Sigmoid colon (tissue), 7 donors: ENCODE measurements at places on chromosomes 6 and 20. TPM values are rescaled to one million over a fixed set of nuclear protein-coding genes. Genes with fewer than 3 reads are reported as not detected.

- no peak for DNase-seq
These were observed 543.4 kb downstream of the CD83 start for GRCh38 chr6:14660806-14661579.

DNA sequence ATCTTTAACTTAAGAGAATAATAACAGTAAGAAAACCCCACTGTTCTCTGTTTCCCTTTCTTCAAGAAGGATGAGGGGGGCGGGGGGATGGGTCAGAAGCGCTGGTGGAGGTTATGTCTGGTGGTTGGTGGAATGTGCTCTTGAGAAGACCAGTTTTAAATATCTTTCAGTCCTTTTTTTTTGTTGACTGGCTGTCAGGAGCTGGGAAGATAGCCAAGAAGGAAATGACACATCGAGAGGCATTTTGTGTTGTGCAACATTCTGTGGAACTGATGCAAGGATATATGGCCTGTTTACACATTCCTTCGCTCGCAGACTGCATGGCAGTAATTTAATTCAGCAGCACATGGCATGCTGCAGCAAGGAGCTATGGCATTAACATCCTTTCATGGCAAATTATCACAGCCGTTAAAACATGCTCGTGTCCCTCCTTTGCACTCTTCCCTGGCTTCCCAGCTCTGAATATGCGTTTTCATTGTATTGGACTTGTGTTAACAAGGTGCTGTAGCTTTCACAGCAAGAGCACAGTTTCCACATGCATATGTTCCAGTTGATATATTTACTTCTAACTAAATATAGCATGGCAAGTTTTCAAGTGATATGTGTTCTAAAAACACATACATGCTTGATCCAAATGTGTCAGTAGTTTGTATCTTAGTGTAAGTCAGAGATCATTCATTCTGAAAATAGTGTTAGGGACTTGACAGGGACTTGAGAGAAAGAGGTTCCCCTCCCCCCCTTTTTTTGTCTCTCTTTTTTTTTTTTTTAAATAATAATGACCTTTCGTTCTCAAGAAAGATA is 68.2 kb upstream of the SUPT3H start:
- peak; percentile 79 for DNase-seq

The LIME1 gene
- 7.8 TPM for total RNA-seq

GRCh38 chr20:45163083-45163803 is 11.5 kb upstream of the PI3 start:
- DNase-seq = no peak

GRCh38 chr6:107999341-107999740 is 41.3 kb upstream of the SEC63 start:
- DNase-seq = no peak

The BMP5 gene
- 0.28 TPM for total RNA-seq

DNA sequence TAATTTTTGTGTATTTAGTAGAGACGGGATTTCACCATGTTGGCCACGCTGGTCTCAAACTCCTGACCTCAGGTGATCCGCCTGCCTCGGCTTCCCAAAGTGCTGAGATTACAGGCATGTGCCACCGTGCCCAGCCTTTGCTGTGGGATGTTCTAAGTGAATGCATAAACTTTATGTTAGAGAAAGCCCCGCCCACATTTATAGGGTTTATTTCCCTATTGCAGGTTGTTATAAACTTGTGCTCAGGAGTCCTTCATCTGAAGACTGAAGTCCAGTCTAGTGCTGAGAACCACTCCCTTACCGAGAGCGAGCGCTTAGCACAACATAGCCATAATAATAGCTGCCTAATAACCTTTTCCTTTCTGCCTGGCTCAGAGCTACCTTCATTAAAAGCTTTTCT is 75.4 kb upstream of the ZNF217 start:
- no peak for DNase-seq

GRCh38 chr6:1657116-1657770 is 47.5 kb downstream of the FOXC1 start:
- DNase-seq = no peak

DNA sequence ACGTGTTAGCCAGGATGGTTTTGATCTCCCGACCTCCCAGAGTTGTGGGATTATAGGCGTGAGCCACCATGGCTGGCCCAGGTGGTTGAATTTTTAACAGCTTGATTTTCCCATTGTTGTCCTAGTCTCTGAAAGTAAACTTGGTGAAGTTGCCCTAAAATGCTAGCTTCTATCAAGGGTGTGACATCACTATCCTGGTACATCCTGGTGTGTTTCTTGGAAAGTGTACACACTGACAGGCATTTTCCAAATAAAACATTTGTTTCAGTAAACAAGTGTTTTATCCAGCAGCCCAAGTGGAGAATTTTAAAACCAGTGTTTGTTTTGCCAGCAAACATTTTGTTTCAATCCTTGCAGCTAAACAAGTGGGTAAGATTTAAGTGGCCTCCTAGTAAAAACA is 40.5 kb upstream of the RREB1 start:
- no peak for DNase-seq

DNA sequence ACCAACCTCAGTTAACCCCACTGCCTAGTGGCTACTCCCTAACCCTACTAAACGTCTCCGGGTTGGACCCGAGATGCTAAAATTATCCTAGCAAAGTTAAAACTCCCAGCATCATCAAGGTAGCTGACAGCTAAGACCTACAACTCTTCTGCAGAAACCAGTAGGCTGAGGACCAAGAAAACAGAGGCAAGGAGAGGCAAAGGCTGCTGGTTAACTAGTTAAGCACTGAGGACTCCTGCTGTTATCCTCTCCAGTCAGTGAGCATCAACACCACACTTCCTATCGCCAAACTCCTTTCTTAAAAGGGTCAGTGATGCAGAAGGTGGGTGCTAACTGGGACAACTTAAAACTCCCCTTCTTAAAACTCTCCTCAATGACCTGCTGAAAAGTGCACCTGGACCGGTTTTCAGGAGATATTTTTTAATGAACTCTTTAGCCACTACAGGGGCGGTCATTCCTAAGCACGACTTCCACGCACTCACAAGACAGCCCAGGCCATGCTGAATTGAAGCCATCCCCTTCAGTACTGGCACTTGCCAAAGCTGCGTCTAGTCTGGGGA is 1.7 kb downstream of the TRERF1 start:
- no peak for DNase-seq

GRCh38 chr6:168718821-168719475 is 278.0 kb downstream of the SMOC2 start:
- no peak for DNase-seq

The ENPP1 gene
- total RNA-seq = 3.9 TPM

- peak; percentile 78 for DNase-seq
These were observed 502.2 kb upstream of the JARID2 start for GRCh38 chr6:14743474-14744211.

- DNase-seq = no peak
These were observed 535 bp downstream of the NKAIN2 start for GRCh38 chr6:123804014-123804786.

DNA sequence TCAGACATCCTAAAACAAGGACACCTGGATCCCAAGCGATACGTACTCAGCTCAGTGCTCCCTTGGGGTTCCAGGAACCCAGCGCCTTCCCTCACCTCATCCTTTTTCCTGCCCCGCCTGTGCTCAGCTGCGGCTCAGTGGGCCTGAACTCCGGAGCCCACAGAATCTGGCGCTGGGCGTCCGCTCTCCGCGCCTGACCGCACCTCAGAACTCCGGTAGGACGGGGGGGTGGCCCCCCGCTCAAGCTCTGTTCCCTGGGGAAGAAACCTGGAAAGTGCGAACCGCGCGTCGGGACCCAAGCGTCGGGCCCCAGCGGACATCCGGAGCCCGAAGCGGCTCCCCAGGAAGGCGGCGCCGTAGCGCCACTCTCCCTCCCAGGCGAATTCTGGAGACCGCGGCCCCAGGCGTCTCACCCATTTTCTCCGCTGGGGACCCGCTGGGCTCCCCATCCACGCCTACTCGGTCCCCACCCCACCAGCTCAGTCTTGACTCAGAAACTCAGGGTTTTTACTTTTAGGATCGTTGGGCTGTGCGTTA is 336 bp upstream of the LY6G5C start:
- no peak for DNase-seq

DNA sequence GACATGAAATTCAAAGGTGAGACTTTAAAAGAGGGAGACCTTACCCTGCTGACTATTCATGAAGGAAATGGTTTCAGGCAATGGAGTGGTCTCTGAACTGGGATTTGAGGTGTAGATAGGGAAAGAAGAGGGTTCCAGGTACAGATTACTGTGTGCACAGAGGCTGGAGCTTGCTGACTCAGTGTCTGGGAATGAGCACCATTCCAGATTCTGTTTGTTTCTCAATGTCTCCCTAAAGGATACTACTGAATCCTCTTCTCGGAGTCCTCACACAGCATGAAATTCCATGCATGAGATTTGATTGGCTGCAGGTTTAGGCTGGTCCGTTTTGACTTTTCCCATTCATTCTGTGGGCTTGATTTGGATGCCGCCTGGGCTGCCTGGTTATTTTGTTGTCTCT is 49.0 kb downstream of the PPP1R14C start:
- no peak for DNase-seq

The FAM184A gene
- 8.7 TPM for total RNA-seq

The GFOD1 gene
- 13.6 TPM for total RNA-seq

DNA sequence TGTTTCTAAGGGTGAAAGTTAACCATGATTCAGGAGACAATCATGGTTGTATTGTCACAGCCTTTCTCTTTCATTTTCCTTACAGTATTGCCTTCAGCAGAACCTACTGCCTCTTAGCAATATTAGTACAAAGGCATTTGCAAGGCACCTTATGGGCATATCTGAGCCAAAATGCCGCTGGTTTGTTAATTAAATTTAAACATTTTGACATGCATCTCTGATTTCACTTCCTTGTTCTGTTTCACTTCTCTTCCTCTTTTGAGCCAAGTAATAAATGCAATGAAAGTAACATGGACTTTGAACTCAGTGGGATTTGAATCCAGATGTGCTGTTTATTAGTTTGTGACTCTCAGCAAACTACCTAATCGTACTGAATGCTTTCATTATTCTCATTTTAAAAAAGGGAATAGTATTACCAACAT is 467.4 kb upstream of the CITED2 start:
- no peak for DNase-seq

DNA sequence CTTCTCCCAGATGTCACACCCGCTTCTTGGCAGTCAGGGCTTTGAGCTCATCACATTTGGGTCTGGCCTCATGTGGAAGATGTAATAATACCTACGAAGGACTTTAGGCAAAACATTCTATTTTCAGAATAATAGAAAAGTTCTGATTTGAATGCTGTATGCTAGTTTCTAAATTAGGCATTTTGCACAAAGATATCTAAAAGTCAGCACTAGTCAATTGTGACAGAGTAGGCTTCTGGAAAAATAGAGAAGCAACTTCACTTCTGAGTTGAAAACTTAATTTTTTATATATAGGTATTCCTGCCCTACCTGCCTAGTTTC is 38.3 kb upstream of the CD2AP start:
- DNase-seq = no peak

- DNase-seq = no peak
These were observed 126.0 kb downstream of the WDR27 start for GRCh38 chr6:169575821-169576220.

The BPIFB2 gene
- not detected for total RNA-seq

GRCh38 chr6:155224618-155225017 is 39.2 kb upstream of the CLDN20 start:
- DNase-seq = no peak

The CST5 gene
- not detected for total RNA-seq

DNA sequence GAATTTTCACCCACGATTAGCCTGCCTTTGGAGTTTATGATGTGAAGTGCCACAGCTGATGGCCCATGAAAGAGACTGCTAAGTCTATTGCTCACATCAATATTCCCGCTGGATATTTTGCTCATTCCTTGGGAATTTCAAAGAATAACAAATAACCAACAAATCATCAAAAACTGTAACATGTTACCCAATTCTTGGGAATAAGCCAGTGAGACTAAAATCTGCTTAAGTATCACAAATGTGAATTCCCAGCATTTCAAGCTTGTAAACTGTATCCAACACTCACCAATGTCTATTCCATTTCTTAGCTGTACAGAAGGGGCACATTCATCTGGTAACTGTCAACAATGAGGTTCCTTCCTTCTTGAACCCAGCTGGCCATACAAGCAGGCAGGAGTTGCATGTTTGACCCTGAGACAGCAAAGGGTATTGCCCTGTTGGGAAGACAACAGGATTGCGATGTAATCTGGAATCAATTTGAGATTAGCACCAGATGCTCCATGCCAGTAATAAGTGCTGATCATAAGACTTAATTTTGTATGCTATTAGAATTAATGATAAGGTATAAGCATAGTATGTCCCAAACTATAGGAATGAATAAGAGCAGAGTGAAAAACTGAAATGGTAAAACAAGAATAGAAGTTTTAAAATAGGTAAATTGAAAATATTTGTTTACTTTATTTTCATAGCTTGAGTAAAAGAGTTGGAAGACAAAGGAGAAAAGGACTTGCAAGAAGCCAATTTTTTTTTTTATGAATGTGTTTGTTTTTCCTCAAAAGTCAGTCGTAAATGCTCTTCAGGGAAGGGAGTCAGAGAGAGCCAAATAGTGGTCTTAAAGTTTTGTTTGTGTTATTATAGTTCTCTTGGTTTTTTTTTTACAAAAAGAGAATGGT is 58.8 kb downstream of the RSPO3 start:
- no peak for DNase-seq

The VARS2 gene
- total RNA-seq = 6.7 TPM

The FAM209B gene
- total RNA-seq = not detected

The POLR1C gene
- total RNA-seq = 25.5 TPM

GRCh38 chr20:34875642-34876405 is 588 bp upstream of the ACSS2 start:
- peak; percentile 100 for DNase-seq

DNA sequence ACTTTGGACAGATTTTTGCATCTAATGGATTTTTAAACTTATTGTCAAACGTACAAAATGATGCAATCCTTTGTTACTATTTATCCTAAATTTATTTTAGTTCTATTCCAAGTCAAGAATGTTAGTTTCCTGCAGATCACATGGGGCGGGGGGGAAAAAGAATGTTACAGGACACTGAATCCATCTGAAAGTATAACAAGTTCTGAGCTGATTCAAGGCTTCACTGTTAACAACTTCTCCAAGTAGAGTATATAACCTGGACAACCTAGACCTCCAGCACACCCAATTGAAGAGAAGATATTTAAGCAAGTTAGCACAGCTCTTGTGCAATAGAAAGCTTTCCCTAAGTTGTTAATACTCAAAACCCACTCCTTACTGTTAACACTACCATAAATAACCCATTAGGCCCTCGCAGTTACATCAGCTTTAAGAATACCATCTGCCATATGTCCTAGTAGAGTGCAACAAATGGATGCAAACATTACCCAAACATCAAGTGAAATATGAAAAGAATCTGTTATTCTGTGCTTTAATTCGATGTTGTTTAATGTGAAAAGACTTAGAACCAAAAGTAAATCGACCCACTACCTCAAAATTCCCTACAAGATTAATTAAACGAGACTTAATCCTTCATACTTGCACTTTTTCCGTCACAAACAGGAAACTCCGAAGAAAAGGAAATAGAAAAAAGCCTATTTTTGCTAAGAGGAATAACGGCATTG is 1.3 kb downstream of the SEC63 start:
- no peak for DNase-seq

- DNase-seq = no peak
These were observed 7.0 kb upstream of the RIN2 start for GRCh38 chr20:19750907-19751636.

GRCh38 chr6:143399775-143400174 is 50.7 kb downstream of the ADAT2 start:
- no peak for DNase-seq

- DNase-seq = no peak
These were observed 202.4 kb downstream of the PRKN start for GRCh38 chr6:162525181-162525580.

- DNase-seq = no peak
These were observed 393.0 kb downstream of the CDKAL1 start for GRCh38 chr6:20927130-20927860.

The ENPP3 gene
- total RNA-seq = 1.1 TPM
